Suprapubic skin (tissue), 4 donors: ENCODE measurements at places on chromosomes 6 and 20.
A peak's percentile ranks its signal among the peaks of the same experiment; 100 is the strongest.

GRCh38 chr6:110882274-110882619 is 7.7 kb downstream of the AMD1 start:
- no peak for DNase-seq

DNA sequence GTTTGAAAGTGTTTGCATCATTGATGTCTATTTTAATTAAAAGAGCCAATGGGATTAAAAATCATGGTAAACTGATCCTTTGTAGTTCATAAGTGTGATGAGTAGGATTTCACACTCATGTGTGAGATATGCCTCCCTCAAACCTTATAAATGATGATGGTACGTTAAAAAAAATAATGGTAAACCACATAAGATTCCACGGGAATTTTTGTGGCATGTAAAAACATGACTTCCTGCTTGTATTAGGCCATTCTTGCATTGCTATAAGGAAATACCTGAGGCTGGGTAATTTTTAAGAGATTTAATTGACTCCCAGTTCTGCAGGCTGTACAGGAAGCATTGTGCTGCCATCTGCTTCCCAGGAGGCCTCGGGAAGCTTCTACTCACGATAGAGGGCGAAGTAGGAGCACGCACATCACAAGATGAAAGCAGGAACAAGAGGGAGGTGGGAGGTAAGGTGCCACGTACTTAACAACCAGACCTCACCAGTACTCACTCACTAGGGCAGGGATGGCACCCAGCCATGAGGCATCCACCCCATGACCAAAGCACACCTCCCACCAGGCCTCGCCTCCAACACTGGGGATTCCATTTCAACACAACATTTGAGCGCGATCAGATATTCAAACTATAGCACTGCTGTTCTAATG is 187.6 kb upstream of the QKI start:
- no peak for DNase-seq

- DNase-seq, result peak; percentile 87
Observed at GRCh38 chr6:13762611-13763441, 51.2 kb upstream of the RANBP9 start.

- no peak for DNase-seq
Observed at GRCh38 chr20:44083220-44083933, 103.6 kb downstream of the JPH2 start.

- DNase-seq, result no peak
Observed at GRCh38 chr20:32810941-32811340, 8.8 kb upstream of the MAPRE1 start.

DNA sequence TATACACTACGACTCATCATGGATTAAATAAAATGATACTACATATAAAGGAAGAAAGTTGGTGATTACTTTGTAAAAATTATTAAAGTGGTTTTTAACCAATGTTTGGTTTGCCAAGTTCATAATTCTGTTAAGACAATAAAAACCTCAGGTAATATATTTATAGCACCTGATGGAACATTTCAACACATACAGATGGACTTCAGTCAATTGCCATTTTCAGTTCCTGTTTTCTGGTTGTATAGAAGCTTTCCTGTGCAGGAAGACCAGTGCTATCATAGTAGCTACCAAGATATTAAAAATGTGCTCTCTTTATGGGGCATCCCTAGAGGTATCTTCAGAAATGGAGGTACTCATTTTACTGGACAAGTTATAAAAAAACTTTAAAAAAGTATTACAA is 1686.4 kb downstream of the GRIK2 start:
- no peak for DNase-seq

- no peak for DNase-seq
Observed at GRCh38 chr20:36872852-36873251, 3.1 kb upstream of the TLDC2 start.

DNA sequence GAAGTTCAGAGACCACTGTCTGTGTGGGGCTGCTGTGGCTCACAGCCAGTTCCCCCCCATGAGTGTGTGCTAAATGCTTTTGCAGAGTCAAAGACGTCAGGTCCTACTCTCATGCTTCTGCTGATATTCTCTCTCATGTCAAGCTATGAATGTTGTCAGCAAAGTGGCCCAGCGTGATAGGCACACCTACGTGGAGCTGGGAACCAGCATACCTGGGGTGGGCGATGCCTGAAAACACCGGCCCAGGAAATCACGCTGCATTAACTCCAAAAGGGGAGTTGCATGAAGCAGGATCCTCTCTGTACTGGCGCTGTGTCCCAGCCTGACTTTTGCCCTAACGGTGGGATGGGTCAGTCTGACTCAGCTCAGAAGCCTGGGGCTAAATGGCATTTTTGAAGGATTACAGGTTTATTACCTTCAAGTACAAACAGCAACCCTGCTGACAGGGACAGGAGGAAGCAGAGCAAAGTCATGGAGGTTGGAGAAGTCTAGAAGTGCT is 9.0 kb upstream of the MRPS10 start:
- DNase-seq, result no peak

DNA sequence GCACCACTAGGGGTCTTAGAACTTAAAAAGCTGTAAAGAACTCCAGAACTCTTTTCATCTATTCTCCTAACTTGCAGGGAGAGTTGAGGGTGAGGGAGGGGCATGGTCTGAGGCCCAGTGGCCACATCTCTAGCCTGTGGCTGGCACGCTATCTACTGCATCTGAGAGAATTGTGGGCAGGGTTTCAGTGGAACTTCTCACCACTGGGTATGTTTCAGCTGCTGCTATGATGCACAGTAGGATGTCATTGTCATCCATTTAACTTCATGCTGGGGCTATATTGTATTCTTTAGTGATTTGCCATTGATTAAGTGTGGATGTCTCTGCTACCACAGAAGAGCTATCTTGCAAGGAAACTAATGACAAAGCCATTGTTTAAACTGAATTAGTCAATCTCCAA is 4.5 kb downstream of the TMEM14A start:
- DNase-seq, result no peak

DNA sequence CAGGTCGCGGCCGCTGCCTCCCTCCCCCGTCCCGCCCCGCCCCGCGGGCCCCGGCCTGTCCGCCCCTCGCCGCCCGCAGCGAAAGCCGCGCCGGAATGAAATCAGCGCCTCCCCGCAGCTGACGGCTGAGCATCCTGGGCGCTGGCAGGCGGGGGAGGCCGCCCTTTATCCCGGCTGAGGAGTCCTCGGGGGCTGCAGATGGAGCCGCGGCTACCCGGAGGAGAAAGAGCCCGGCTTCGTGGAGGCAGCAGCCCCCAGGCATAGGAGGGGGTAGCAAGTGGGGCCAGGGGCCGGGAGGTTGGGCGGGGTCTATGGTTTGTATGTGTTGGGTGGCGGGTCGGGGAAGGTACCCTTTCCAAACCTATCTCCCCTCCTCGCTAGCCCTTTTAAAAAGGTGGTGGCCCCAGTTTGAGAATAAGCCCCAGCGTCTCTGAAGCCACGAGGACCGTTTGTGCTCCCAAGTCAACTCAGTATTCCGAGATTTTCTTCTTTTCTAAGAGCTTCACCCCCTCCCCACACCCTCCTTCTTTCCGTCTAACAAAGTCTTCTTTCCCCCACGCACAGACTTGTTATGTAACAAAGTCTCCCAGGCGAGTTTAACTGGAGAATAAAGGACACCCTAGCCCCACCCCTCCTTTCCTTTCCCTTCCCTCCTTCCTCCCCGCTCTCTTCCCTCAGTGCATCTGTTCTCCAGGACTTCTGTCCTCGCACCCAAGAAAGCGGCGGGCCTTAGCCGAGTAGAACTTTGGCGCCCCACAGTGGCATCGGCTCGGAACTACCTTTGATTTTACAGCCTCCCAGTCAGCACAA is 11.0 kb downstream of the POU3F2 start:
- peak; percentile 79 for DNase-seq

DNA sequence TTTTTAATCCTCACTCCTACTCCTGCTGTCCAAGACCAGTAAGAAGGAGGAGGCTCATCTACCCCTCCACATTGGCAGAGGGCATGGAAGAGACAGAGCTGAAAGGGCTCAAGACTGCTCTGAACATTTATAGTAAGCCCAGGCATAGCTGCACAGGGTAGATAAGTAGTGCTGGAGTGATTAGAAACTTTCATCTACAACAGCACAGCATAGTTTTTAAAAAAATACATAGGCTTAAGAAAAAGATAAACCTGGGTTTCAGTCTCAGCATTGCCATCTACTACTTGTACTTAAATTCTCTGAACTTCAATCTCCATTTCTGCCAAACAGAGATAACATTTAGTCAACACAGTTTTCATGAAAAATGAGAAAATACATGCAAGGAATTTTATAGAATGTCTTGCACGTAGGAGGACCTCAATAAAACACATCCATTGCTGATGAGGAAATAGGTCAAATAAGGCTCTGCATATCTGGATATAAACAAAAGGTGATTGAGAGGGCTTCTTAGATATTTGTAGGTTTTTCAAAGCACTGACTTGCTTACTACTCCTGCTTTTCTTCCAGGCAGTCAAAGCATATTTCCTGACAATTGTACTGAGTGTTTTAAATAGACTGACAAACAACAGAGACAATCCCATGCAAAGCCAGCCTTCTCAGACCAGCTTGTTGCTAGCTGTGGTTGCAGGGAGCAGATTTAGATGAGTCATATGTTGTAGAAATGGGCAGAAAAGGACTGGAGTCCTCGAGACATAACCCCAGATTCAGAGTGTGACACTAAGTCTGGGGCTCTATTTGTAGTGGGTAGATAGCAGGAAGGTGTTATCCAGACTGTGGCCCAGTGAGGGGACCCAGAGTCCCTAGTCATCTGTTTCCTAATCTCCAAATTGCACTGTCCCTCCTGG is 107.4 kb upstream of the TAB2 start:
- no peak for DNase-seq

GRCh38 chr6:113352831-113353230 is 504.3 kb upstream of the MARCKS start:
- no peak for DNase-seq

DNA sequence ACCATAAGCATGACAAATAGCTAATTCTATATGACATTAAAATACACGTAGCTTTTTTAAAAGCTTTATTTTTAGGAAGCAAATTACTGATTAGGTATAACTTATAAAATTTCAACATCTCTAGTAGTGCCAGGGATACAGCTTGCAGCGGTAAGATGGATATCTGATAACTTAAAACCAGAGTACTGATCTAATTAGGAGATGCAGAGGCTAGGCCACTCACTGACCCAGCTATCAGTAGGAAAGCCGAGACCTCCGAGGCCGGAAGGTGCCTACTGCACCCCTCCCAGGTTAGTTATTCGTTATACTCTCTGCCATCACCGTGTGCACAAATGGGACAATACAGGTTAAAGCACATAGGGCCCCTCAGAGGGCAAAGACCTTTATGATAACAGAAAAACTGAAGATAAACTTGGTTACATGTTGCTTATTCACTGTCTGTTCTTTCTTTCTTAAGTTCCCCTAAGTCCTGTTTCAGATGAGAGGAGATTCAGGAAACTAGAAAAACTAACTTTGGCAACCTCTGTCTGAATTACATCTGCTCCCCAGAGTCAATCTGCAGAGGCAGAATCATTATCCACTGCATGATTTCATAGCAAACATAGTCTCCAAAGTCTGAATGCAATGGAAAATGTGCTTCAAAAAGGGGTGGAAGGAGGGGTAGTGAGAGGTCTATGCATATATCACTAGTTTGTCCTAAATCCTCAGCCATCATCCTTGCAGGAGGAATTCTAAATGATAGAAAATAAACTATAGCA is 60.8 kb downstream of the RIPOR2 start:
- DNase-seq, result no peak

DNA sequence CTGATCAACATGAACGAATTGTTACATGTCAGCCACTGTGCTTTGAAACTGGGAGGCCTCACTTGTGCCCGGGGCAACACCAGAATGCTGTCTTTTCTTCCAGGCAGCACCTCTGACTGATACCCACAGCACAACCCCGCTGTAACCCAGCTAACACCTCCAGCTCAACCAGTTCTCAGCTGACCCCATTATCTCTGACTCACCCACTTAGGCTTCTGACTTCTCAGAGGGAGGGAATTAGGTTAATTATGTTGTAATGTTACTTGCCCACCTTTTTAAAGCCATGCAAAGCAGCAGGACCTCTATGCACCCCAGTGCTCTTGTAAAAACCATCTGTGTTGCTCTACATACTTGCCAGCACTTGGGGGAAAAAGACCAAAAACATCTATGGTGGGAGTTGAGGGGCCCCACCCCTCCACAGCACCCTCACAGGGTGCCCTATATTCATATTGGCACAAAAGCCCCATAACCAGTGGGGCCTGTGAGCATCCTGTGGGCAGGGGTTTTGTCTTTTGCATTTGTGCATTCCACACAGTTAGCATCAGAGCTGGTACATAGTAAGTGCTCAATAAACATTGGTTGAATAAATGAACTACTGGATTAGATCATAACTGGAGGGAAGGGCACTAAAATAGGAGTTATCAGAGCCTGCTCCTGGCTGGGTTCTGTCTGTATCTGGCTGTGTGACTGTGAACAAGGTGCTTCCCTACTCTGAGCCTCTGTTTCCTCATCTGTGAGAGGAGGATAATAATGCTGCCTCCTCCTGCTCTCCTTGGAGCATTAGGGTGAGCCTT is 22.3 kb downstream of the BNIP5 start:
- DNase-seq, result no peak

DNA sequence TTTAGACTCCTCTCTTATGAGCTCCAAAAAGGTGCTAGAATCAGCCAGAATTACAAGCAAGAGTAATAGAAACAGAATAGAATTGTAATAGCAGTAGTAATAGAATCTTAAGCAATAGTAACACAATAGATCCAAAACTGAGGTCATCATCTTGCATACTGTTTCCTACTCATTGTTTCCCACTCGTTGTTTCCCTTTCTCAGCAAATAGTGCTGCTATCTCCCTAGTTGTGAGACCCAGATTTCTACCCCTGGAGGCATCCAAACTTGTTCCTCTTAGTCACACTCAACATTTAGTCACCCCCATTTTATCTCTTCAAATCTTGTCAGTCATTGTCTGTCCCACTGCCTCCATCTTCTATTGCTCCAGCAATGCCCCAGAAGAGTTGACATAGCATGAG is 356.9 kb upstream of the MARCKS start:
- no peak for DNase-seq

GRCh38 chr20:50408526-50409364 is 101.4 kb upstream of the PTPN1 start:
- no peak for DNase-seq

GRCh38 chr20:23637282-23638221 is at the start of gene CST3:
Gene CST3 (minus strand): TSS chr20:23637955. CDS start chr20:23637862, 93 bp downstream.
- DNase-seq, result peak; percentile 95

- no peak for DNase-seq
Observed at GRCh38 chr20:50891138-50891537, 40.1 kb downstream of the ADNP start.

DNA sequence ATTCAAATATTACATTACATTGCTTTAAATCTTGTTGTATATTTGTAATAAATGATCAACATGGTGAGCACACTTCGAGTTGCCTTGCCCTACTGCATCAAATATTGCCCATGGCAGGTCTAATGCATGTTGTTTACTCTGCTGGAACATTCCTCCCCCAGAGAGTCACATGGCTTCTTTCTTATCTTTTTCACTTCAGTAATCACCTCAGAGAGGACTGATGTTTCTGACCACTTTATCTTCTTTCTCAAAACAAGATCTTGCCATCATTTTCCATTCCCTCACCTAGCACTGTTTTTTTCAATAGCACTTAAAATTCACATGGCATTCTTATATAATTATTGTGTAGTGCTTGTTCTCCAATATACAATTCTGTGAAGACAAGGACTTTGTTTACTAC is 243.5 kb upstream of the THEMIS start:
- no peak for DNase-seq

- DNase-seq, result no peak
Observed at GRCh38 chr20:24144371-24144770, 155.8 kb upstream of the GGTLC1 start.

GRCh38 chr6:6330407-6330806 is 9.9 kb upstream of the F13A1 start:
- no peak for DNase-seq
